ENCODE measurements at places on chromosomes 3 and 15.

DNA sequence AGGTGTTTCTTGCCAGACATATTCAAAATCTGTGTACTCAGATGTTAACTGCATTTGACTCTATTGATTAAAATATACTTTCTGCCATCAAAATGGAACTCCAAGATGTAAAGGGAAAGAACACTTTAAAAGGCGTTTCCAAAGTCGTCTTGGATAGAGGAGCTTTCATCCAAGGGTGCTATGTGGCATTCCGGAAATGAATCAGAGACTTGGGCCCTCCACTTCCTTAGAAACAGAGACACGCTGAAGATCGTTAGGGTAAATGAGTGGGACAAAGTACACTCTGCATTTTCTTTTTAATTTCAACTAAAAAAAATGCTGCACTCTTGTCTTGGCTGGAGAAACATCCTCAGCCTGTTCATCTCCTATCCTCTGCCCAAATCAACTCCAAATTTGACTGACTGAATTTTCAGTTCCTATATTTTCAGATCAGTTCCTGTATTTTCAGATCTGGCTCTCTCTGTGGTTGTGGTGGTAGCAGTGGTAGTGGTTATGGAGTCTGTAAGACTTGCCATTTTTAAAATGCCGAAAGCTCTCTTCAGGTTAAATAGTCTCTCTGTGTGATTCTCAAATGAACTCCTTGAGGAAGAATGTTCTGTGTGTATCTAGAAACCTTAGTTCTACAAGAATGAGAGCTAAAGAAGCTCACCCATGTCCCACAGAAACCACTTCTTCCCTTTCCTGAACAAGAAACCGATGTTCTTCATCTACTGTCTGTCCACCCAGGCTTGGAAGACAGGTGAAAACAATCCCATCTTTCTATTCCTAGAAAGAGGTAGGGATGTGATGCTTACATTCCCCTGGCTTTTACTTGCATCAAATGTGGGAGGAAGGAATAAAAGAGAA is 156.8 kb upstream of the ICE2 start:
- DNase-seq = no peak

- DNase-seq = no peak
Measured at GRCh38 chr15:64110950-64111678, 15.3 kb downstream of the SNX1 start.

GRCh38 chr3:191952609-191953008 is 491.6 kb downstream of the PYDC2 start:
- DNase-seq = no peak

DNA sequence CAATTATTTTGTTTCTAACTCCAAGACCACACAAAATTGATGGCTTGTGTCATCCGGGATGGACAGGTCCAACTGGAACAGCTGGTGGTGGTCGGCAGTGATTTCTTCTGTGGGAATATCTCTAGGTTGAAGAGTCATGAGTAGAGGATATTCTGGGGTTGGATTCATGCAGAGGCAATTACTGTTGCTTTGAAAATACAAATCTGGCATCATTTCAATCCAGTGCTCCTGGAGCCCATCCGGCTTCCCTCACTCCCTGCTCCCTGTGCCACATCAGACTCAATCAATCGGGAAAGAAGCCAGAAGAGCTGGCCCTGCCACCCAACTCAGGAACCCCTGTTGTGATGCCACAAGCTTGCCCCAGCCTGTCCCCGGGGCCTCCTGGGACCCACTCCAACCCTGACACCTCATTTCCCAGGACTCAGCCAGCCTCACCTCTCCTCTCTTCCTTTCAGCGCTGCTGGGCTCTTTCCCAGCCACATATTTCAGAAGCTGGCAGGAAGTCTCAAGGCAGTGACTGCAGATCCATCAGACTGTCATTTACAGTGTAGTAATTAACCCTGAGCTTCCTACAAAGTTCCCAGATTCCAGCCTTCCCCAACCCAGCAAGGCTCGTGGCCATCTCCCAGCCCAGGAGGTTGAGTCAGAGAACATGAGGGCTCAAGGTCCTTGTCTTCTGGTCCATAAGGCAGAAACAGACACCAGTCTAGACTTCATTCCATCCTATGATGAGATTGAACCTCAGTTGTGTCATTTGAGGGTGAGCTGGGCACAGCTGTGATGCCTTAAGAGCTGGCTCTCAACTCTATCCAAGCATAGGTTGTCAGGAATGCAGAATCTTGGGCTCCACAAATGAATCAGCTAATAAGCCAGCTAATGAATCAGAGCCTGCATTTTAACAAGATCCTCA is 114.0 kb downstream of the FAM174B start:
- no peak for DNase-seq

GRCh38 chr3:39980058-39980457 is 170.6 kb downstream of the MYRIP start:
- DNase-seq = no peak

GRCh38 chr15:71687902-71688508 is 122.3 kb upstream of the NR2E3 start:
- no peak for DNase-seq

GRCh38 chr3:142263112-142263511 is 37.7 kb upstream of the GK5 start:
- no peak for DNase-seq
